ENCODE measurements at places on chromosomes 4 and X. TPM values are rescaled to one million over a fixed set of nuclear protein-coding genes. Genes with fewer than 3 reads are reported as not detected.

Gene EGF
- 0.20 TPM for polyA plus RNA-seq

Gene NIPAL1
- 0.76 TPM for polyA plus RNA-seq

DNA sequence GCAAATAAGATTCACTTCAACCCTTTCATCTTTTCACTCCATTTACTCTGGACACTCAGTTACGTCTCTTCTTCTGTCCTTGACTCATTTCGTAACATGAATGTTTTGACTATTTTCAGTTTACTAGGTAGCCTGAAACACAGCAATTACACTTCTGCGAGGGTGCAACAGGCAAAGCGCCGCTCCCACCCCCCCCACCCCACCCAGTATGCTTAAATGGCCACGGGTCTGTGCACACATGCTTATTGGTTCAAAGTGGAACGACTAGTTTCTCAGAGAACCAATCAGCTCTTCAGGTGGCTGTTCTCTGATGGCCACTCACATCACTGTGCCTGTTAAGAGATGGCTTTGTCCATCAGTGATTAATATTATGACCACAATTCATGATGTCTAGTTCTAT is 3.5 kb downstream of the BEND4 start:
- no peak for DNase-seq
- H3K36me3 ChIP-seq, result no peaks in the 10 kb centered on the region
- peaks cover 70% of the 10 kb centered on the region for H3K27me3 ChIP-seq

DNA sequence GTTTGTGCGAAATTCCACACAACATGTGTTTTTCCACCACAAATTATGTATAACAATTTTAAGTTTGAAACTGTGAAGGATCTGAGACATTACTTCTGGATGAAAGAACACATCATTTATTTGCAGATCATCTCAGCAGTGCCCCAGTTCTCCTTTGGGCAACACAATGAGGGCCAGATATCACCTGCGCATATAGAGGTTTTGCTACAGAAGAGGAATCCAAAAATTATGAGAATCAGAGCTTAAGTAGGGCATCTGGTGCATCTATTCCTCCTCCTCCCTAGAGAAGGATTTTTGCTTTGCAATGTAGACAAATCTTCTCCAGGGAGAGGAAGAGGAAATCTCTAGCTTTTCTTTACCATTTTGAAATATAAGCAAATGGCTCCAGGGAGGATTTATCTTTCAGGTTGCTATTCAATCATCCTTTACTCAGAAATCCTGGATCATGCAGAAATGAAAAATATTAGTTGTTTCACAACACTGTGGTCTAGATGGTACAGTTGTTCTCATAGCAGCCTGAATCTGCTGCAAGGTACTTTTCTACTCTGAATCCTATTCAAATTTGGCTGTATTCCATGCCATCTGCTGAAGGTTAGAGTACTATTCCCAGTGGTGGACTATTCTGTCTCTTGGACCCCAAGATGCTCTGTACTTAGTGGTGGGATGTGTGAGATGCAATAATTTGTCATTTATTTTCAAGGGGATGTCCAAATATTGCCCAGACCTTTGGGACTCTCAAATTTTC is 132.1 kb downstream of the SNCA start:
- DNase-seq, result no peak
- H3K4me3 ChIP-seq, result no peak overlapping the region
- no peaks in the 10 kb centered on the region for H3K4me1 ChIP-seq
- H3K36me3 ChIP-seq, result no peaks in the 10 kb centered on the region

DNA sequence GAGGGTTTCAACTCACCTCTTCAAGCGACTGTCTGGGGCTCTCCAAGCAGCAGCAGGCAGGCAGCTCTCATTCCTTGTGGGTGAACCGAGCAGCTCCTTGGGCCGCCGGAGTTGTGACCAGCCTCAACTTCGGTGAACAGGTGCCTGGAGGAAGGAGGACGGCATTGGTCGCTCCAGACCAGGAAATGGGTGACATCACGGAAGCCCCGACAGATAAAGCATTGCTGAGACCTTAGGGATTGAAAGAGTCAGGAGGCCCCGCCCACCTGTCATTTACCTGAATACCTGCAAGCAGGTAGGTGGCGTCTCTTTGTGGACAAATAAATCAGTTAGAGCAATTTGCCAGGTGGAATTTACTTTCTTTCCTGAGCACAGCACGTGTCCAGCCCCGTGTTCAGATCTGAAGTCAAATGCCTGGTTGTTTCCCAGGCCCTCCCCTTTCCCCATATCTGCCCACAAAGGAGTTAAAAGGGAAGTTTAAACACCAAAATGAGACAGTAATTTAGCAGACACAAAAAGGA is at the start of gene LNX1:
TSS of gene LNX1 (minus strand) at position 115 of the 521 bp plus-strand sequence. CDS start 17,484 bp downstream, outside the sequence.
- peak within 1 kb of the TSS; percentile 79 for H3K27ac ChIP-seq
- no peaks in the 10 kb centered on the region for H3K36me3 ChIP-seq
- peak within 1 kb of the TSS; percentile 20 for H3K4me3 ChIP-seq
- H3K4me1 ChIP-seq, result peaks cover 11% of the 10 kb centered on the region
- peak; percentile 96 for DNase-seq
- H3K27me3 ChIP-seq, result no peaks in the 10 kb centered on the region

DNA sequence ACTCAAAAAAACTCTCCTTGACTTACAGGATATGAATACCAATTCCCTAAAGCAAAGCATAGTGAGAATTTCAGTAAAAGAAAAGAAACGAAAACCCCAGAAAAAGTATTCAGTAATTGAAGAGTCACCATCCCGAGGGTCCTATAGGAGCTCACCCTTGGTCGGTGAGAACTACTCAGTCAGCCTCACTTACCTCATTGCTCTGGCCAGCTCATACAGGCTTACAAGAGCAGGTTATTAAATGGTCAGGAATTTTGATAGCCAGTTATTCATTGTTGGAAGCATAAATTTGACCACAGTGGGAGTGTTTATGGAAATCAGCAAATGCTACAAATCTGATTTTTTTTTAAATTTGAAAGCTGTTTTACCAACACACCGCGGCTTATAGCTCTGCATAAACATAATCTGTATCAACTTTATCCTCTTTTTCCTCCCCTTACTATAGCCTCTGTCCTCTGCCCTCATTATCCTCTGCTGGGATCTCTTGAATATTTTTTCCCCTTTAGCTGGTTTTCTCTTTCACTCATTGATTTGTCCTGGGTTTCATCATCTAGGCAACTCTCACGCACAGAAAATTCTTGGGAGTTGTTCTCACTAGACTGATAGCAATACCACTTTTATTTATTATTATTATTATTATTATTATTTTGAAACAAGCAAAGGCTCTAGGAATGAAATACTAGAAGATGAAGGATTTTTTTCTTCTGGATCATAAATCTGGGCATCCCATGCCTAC is 11.0 kb upstream of the CXCL2 start:
- H3K36me3 ChIP-seq, result no peaks in the 10 kb centered on the region
- H3K27me3 ChIP-seq, result no peaks in the 10 kb centered on the region
- peaks cover 51% of the 10 kb centered on the region for H3K4me1 ChIP-seq
- DNase-seq, result no peak
- peak overlapping the region; percentile 73 for H3K27ac ChIP-seq

DNA sequence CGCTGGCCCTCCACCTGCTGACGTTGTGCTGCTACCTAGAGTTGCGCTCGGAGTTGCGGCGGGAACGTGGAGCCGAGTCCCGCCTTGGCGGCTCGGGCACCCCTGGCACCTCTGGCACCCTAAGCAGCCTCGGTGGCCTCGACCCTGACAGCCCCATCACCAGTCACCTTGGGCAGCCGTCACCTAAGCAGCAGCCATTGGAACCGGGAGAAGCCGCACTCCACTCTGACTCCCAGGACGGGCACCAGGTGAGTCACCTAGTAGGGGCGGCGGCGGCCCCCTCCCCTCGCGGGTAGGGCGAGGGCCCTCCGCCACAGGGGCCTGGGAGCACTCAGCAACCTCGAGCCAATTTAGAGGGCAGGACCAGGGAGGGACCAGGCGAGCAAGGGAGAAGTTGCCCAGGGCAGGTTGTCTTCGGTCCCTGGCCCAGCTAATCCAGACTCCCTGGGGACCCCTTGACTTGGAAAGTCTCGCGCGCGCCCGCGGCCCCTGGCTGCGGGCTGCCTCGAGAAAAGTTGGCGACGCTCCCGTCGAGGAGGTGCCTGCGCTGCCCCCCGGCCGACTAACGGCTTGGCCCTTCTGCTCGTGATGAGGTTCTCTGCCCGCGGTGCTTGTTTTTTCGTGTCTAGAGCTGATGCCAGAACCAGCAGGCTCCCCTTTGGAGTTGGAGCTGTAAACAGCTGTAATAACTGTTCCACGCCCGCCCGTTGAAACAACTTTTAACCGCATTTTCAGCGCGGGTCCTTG is 717 bp downstream of the EDA start:
- no peaks in the 10 kb centered on the region for H3K4me1 ChIP-seq
- H3K4me3 ChIP-seq, result peak overlapping the region; percentile 59
- peaks cover 8% of the 10 kb centered on the region for H3K27me3 ChIP-seq
- no peaks in the 10 kb centered on the region for H3K36me3 ChIP-seq
- peak overlapping the region; percentile 52 for H3K27ac ChIP-seq

- H3K27me3 ChIP-seq, result peaks cover 56% of the 10 kb centered on the region
- no peaks in the 10 kb centered on the region for H3K36me3 ChIP-seq
- H3K4me3 ChIP-seq, result peak overlapping the region; percentile 43
- no peak overlapping the region for H3K27ac ChIP-seq
- no peak for DNase-seq
- peaks cover 66% of the 10 kb centered on the region for H3K4me1 ChIP-seq
Observed at GRCh38 chr4:1170156-1170975, 2.0 kb downstream of the SPON2 start.

GRCh38 chr4:98861100-98861884 is 67.6 kb downstream of the EIF4E start:
- no peak overlapping the region for H3K27ac ChIP-seq
- no peaks in the 10 kb centered on the region for H3K4me1 ChIP-seq
- DNase-seq, result peak; percentile 19

- no peak for DNase-seq
- no peaks in the 10 kb centered on the region for H3K27me3 ChIP-seq
- H3K4me1 ChIP-seq, result no peaks in the 10 kb centered on the region
Observed at GRCh38 chr4:124590480-124590879, 122.1 kb downstream of the ANKRD50 start.

DNA sequence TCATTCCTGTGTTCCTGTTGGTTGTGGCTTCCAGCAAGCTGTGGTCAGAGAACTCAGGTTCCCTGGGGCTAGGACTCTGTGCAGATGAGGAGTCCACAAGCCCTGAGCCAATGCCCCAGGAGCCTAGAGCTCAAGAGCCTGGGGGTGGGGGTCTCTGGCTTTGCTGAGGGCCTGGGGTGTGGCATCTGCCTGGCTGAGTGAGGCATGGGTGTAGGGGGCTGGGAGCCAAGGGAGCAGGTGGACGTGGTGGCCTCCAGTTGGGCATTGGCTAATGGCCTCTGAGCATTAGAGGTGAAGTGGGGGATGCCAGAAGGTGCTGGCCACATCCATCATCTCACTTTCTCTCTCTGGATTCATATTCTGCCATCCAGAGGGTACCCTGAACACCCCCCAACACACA is 5.3 kb upstream of the MAMLD1 start:
- H3K27ac ChIP-seq, result no peak overlapping the region
- DNase-seq, result no peak
- no peak overlapping the region for H3K4me3 ChIP-seq
- no peaks in the 10 kb centered on the region for H3K27me3 ChIP-seq
- H3K36me3 ChIP-seq, result no peaks in the 10 kb centered on the region

DNA sequence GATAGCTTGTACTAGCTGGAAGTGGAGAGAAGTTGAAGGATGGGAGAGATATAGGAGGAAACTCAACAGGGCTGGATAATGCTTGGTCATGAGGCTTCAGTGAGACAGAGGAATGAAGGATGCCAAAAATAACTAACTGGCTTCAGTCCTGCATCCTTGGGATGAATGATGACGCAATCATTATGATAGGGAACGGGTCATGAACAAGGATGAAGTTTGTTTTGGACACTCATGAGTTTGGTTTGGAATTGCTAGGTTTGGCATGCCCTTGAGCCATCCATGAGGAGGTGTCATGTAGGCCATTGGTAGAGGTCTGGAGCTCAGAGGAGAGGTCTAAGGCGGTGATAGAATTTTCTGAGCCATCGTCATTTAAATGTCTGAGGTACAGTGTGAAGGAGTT is 160.0 kb upstream of the NHS start:
- H3K27me3 ChIP-seq, result no peaks in the 10 kb centered on the region
- DNase-seq, result no peak
- H3K4me1 ChIP-seq, result no peaks in the 10 kb centered on the region
- no peak overlapping the region for H3K4me3 ChIP-seq
- H3K36me3 ChIP-seq, result no peaks in the 10 kb centered on the region

DNA sequence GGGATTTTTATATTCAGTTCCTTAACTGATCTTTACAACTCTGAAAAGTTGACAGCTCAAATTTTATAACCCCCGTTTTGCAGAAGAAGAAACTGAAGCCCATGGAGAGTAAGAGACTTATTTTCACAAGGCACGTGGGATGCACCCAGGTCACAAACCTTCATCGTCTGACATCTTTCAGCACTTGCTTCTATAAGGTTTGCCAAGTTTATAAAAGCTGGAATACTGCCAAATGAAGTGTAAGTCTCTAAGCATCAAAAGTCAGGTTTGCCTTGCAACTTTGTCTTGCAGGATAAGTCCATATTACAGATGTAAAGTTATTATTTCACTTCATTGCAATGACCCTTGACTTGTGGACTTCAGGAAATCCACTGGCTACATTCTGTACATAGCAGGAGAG is 6.3 kb upstream of the KCNIP4 start:
- no peak for DNase-seq
- no peaks in the 10 kb centered on the region for H3K27me3 ChIP-seq
- no peaks in the 10 kb centered on the region for H3K4me1 ChIP-seq

DNA sequence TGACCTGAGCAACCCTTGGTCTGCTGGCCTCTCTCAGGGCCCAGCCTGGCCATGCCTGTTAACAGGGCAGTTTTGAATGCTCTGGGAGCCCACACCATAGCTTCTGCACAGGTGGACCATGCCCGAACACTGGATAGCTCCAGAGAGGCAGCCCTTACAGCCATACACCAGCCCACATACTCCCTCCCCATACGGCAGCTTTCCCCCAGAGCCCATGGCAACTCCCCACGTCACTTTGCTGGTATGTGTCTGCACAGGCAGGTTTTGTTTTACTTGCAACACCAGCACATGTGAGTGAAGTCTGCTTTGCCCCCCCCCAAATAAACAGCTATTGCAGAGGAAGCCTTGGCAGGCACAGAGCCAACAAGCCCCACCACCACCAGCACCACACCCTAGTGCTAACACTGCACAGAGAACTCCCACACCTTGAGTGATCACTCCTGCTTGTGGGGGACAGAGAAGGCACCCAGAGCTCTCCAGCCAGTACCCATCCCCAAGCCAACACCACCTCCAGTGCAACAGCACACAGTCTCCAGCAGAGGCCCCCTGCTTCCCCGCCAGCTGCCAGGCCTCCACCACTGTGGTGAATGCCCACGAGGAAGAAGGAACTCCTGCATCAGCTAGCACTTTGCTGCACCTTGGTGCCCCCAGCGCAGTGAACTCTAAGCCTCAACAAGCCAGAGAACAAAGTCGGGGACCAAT is 87.3 kb downstream of the STPG2 start:
- no peaks in the 10 kb centered on the region for H3K4me1 ChIP-seq
- no peaks in the 10 kb centered on the region for H3K36me3 ChIP-seq
- H3K4me3 ChIP-seq, result no peak overlapping the region
- no peaks in the 10 kb centered on the region for H3K27me3 ChIP-seq
- DNase-seq, result no peak
- H3K27ac ChIP-seq, result no peak overlapping the region

- no peak overlapping the region for H3K27ac ChIP-seq
- no peak overlapping the region for H3K4me3 ChIP-seq
- H3K4me1 ChIP-seq, result no peaks in the 10 kb centered on the region
Observed at GRCh38 chr4:141246683-141247429, 26.2 kb downstream of the ZNF330 start.

GRCh38 chr4:98573791-98574190 is 84.6 kb downstream of the TSPAN5 start:
- no peaks in the 10 kb centered on the region for H3K27me3 ChIP-seq
- H3K36me3 ChIP-seq, result no peaks in the 10 kb centered on the region
- no peak overlapping the region for H3K27ac ChIP-seq
- H3K4me3 ChIP-seq, result no peak overlapping the region

- H3K36me3 ChIP-seq, result no peaks in the 10 kb centered on the region
- no peak for DNase-seq
- no peak overlapping the region for H3K4me3 ChIP-seq
- no peaks in the 10 kb centered on the region for H3K27me3 ChIP-seq
- no peaks in the 10 kb centered on the region for H3K4me1 ChIP-seq
- H3K27ac ChIP-seq, result no peak overlapping the region
Observed at GRCh38 chrX:20742106-20742505, 475.4 kb upstream of the RPS6KA3 start.

All from stomach (tissue), 19 donors.